ENCODE measurements at places on chromosomes 2 and 18. TPM values are rescaled to one million over a fixed set of nuclear protein-coding genes. Genes with fewer than 3 reads are reported as not detected.

CNGA3 gene
- polyA plus RNA-seq: not detected

CFC1 gene
- not detected for polyA plus RNA-seq

GALNT14 gene
- polyA plus RNA-seq: 0.42 TPM

LOXHD1 gene
- 0.72 TPM for polyA plus RNA-seq

TFPI gene
- polyA plus RNA-seq: 24.6 TPM

CCDC178 gene
- polyA plus RNA-seq: 0.37 TPM

EPG5 gene
- polyA plus RNA-seq: 7.9 TPM

PLCD4 gene
- 0.34 TPM for polyA plus RNA-seq

COL4A4 gene
- polyA plus RNA-seq: 1.3 TPM

WDR7 gene
- polyA plus RNA-seq: 9.2 TPM

MAP3K19 gene
- not detected for polyA plus RNA-seq
